Common myeloid progenitor, CD34-positive (primary cell): ENCODE measurements at places on chromosomes 5 and 9.
A peak's percentile ranks its signal among the peaks of the same experiment; 100 is the strongest.

- DNase-seq: no peak
Measured at GRCh38 chr9:16367605-16368231, 502.8 kb downstream of the BNC2 start.

GRCh38 chr5:179553006-179553405 is 2.7 kb downstream of the RUFY1 start:
- DNase-seq: no peak

DNA sequence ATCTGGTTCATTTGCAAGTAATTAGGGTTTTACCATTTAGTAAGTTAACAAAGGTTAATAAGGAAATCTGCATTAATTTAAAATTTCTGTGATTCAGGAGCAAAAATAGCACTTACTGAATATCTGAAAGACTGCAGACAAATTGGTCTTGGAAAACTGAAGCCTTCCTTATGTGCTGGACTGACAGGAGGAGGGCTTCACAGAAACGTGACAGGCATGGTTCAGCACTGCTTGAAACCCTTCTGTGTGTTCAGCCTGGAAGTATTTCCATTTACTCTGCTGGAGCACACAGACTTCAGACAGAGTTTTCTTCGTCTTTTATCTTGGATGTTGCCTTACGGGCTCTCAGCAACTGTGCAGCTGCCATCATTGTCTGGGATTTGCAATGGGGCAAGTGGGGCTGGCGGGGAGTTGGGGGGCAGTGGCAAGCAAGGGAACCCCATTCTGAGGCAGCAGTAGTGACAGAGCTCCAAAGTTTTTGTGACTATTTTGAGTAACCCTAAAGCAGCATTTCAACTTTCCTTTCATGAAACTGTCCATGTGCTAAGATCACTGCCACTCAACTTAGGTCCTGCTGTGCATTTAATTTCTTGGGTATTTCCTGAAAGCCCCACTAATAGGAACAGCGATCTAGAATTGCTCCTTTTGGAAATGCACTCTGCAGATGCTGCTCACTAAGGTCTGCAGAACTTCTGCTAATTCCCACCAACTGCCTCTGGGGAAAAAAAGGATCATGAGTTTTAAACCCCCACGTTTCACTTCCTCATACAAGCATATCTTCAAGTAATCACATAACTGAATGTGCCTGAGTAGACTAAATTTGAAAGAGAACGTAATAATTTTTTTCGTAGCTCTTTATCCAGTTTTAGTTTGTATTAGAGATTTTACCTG is 56.6 kb downstream of the KCNN2 start:
- peak; percentile 30 for DNase-seq

GRCh38 chr5:106755066-106755465 is 915.7 kb downstream of the EFNA5 start:
- no peak for DNase-seq

GRCh38 chr9:99814359-99814758 is 7.3 kb upstream of the NR4A3 start:
- DNase-seq: no peak

DNA sequence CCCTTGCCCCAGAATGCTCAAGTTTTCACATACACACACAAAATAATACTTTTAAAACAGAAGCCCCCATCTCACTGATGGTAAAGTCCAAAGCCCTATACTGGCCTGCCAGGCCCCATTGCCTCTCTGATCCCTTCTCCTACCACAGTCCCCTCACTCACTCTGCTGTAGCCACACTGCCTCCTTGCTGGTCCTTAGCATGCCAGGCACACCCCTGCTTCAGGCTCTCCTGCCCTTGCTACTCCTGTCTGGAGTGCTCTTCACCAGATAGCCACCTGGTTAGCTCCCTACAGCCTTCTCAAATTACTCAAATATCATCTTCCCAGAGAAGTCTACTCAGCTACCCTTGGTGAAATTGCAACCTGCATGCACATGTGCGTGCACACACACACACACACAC is 177.5 kb downstream of the C5orf15 start:
- no peak for DNase-seq

- DNase-seq: no peak
Measured at GRCh38 chr5:168409591-168410458, 76.4 kb upstream of the RARS1 start.

DNA sequence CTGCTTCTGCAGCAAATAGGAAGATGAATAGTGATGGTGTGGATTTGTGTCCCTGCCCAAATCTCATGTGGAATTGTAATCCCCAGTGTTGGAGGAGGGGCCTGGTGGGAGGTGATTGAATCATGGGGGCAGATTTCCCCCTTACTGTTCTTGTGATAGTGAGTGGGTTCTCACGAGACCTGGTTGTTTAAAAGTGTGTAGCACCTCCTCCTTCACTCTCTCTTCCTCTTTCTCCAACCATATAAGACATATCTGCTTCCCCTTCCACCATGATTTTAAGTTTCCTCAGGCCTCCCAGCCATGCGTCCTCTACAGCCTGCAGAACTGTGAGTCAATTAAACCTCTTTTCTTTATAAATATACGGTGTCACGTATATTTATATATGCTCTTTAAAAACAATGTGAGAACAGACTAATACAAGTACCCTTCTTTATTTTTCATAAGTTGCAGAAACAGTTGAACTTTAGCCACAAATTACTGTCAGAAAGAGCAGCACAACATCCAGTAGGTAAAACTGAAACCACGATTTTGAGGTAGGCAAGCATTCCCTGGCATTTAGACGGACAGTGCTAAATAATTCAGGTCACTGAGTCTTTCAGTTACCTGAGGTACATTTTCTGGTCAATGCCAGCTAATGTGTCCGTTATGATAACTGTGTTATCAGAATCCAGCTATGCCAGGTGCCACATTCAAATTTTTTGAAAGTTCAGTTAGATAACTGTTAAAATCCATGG is 79.3 kb upstream of the SPEF2 start:
- no peak for DNase-seq

DNA sequence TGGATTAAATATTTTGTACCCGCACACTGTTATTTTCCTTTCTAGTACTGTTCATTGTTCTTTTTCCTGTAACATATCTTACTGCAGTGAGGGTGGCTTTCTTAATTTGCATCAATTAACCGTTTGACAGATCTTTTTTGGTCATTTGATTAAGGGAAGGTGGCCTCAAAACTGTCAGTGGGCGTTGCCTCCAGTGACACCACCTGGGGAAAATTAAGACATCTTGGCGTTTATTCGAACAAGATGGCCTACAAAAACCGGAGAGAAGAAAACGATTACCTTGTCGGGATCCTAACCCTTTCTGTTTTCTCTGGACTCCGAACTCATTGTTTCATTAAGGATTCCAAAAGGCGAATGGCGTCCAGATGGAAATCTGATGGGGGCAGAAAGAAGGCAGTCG is 2.0 kb downstream of the BASP1 start:
- DNase-seq: no peak

DNA sequence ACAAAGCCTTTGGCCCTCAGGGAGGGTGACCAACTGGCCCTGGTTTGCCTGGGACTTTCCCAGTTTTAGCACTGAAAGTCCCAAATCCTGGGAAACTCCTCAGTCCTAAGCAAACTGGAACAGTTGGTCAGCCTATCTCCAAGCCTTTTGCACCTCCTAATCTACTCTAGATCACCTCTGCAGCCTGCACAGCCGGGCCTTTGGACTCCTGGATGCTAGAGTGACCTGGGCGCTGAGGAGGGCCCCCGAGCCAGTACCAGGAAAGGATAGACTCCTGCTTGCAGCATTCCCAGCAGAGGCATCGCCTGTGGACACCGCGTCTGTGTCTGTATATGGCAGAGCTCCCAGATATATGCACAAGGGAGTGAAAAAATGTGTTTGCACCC is 15.1 kb downstream of the IRF1 start:
- no peak for DNase-seq

- DNase-seq: no peak
Measured at GRCh38 chr5:143964919-143965318, 153.0 kb downstream of the HMHB1 start.

DNA sequence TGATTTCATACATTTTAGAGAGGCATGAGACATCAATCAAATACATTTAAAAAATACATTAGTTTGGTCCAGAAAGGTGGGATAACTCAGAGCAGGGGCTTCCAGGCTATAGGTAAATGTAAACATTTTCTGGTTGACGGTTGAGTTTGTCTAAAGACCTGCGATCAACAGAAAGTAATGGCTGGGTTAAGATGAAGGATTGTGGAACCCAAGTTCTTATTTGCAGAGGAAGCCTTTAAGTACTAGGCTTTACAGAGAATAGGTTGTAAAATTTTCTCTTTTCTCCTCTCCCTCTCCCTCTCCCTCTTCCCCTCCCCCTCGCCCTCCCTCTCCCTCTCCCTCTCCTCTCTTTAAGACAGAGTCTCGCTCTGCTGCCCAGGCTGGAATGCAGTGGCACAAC is 50.8 kb downstream of the PTTG1 start:
- no peak for DNase-seq

DNA sequence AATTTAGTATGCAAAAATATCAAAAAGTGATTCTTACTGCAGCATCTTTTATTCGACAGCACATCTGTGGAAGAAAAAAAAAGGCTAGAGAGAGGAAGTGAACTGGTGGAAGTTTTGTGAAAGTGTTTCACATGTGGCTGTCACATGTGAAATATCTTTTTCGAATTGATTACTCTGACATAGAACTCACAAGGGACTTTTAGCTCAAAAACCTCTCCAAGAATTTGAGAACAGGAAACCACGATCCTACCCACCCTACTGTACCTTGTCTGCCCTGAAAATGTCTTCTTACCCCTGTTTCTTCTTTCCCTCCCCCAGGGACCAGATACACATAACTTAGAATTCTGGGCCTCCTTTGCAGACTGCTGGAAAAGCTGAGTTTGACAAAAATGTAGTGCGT is 106.5 kb upstream of the PRRC1 start:
- DNase-seq: no peak

- DNase-seq: no peak
Measured at GRCh38 chr5:39355324-39355723, 9.0 kb downstream of the C9 start.
